ENCODE measurements at places on chromosomes 1 and 21.

- no peak for DNase-seq
Measured at GRCh38 chr1:201525193-201525778, 13.6 kb upstream of the NAV1 start.

DNA sequence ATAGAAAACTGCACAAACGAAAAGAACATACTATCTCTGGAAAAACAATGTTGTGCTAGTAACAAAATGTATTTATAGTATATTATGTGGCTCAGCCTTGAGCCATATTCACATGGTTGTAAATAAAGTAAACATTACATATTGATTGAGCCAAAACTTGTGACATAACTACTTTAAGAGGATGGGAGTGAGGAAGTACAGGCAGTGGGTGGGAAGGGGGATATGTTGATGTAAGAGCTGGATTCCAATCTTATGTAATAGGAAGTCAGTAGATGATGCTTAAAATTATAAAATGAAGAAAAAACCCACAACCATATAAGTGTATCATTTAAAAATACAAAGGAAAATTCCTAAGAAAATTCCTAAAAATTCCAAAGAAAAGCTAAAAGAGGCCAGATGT lies 42.7 kb downstream of the RHOU start:
- no peak for DNase-seq

- DNase-seq: no peak
Measured at GRCh38 chr1:67723620-67724019, 38.6 kb downstream of the GADD45A start.

DNA sequence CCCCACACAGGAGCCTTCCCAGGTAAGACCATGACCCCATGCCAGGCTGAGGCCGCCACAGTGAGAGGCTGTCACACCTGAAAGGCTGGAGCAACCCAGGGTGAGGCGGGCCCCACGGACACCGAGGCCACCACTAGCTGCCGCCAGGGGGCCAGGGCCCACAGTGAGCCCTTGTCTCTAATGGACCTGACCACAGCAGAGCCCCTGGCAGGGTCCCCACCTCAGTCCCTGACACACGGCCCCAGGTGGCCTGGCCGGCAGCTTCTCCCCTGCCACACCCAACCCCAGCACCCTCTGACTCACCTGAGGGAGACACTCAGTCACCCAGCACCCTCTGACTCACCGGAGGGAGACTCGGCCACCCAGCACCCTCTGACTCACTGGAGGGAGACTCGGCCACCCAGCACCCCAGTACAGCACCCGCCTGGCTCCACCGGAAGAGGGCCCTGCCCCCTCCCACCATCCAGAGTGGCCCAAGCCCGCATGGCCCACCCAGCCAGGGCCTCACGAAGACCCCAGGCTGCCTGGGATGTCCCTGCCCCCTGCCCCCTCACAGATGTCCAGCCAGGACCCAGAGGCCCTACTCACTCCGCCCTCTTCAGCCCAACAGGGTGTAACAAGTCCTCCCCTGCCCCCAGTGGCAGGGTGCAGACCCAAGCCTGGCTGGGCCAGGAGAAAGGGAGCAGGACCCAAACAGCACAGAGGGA lies 4.4 kb downstream of the DVL1 start:
- no peak for DNase-seq

DNA sequence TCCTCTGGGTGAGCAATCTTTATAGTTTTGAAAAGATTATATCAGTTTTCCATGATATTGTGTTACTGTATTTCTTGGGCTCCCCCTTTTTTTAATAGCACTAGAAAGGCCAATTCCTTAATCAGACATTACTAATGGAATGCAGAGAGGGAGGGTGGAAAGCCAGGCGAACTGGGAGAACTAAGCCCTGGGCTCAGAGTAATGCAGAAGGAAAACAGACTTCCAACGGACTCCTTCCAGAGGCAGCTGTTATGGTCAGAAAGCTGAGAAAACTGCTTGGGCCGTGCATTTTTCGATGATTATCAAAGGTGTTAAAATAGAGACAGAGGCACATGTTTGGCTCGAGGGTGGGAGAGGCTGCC lies 206.3 kb downstream of the FOXD2 start:
- no peak for DNase-seq

- DNase-seq: no peak
Measured at GRCh38 chr1:60998786-60999185, 83.6 kb upstream of the NFIA start.
